ENCODE measurements at places on chromosomes 4 and X. TPM values are rescaled to one million over a fixed set of nuclear protein-coding genes. Genes with fewer than 3 reads are reported as not detected.

The DRD5 gene
- not detected for total RNA-seq

The ATP8A1 gene
- 74.2 TPM for total RNA-seq

The FRMPD4 gene
- total RNA-seq = 0.02 TPM

The PACRGL gene
- total RNA-seq = 13.4 TPM

- DNase-seq = no peak
These were observed 45.7 kb downstream of the MID1 start for GRCh38 chrX:10574663-10575062.

- DNase-seq = no peak
These were observed 112.7 kb downstream of the HNRNPD start for GRCh38 chr4:82261084-82261483.

- no peak for DNase-seq
These were observed 202.6 kb downstream of the SPOCK3 start for GRCh38 chr4:167031534-167032156.

DNA sequence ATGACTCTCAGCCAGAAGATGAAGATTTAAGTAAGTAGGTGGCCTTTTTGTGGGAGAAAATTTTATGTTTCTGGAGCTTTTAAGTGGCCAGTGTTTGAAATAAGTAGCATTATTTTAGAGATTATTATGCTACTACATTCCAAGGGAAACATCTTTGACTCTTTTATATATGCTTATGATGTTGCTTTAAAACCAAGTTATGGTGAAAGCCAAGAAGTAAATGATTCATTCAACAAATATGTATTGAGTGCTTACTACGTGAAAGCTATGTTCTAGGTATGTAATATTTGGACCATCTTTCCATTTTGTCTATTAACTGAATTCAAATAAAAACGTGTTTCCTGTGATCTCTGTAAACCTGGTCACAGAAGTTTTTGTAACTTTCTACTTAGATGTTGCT is 58.3 kb downstream of the ZFX start:
- DNase-seq = no peak

Measured in gastrocnemius medialis (tissue), 4 donors.